ENCODE measurements at places on chromosomes 3 and 15. TPM values are rescaled to one million over a fixed set of nuclear protein-coding genes. Genes with fewer than 3 reads are reported as not detected.

The UROC1 gene
- 0.34 TPM for polyA plus RNA-seq

The SELENOS gene
- polyA plus RNA-seq: 178 TPM

The CLDN18 gene
- polyA plus RNA-seq: 2.6 TPM

The CACNA2D2 gene
- polyA plus RNA-seq: 15.9 TPM

The PAQR5 gene
- 4.5 TPM for polyA plus RNA-seq

The ZDHHC19 gene
- 112 TPM for polyA plus RNA-seq
